Stimulated activated CD8-positive, alpha-beta memory T cell treated with anti-CD3 and anti-CD28 coated beads, Interleukin-15, amount 100 ng/mL, for 1 hour (primary cell): ENCODE measurements at places on chromosomes 2 and 18.

DNA sequence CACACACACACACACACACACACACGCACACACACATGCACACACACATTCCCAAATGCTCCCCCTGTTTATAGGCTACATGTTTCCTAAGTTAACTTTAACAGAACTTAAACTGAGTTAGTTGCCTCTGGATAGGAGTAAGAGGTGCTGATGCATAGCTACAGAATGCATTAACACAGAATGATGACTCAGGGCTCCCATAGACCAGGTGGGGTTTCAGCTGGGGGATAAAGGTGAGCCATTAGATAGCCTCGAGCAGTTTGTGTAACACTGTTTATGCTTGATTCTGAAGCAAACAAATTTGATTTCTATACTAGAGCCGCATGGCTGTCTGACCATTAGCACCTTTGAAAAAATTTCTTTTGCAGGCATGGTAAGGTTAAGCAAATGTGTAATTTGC lies 741.0 kb downstream of the PLCL1 start:
- DNase-seq: no peak

- no peak for DNase-seq
Measured at GRCh38 chr18:61754039-61754583, 138.7 kb downstream of the RNF152 start.

- no peak for DNase-seq
Measured at GRCh38 chr2:172089005-172089504, 3.7 kb downstream of the DLX1 start.

GRCh38 chr2:237964194-237964577 lies 2.6 kb upstream of the UBE2F start:
- DNase-seq: no peak

DNA sequence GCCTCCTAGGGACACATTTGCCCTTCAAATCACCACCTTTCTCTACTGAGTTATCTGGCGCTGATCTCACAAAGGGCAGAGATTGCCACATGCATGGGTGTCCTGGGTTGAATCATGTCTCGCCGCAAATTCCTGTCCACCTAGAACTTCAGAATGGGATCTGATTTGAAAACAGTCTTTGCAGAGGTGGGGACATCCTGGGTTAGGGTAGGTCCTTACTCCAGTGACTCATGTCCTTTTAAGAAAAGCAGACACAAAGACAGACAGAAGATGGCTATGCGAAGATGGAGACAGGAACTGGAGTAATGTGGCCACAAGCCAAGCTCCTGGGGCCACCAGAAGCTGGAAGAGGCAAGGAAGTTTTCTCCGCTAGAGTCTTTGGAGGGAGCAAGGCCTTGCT lies 197.4 kb upstream of the SMIM21 start:
- DNase-seq: no peak

- DNase-seq: no peak
Measured at GRCh38 chr2:45839508-45840251, 188.2 kb downstream of the PRKCE start.

DNA sequence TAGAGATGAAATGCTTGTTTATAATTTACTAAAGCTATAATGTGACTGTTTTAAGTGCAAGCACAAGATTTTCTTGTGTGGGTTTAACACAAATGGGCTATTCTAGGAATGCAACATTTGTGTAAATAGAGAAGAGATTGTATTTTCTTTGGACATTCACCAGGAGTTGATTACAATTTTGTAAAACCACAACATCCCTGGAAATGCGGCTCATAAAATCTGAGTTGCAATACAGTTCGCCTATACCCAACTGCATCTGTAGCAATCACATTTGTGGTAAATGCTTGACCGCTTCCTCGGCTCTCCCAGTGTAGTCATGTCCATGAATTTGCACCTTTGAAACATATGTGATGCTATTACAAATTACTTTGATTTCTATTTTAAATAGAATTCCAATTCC lies 348.7 kb upstream of the CDH20 start:
- no peak for DNase-seq

- no peak for DNase-seq
Measured at GRCh38 chr2:208049006-208049405, 23.7 kb upstream of the PLEKHM3 start.

GRCh38 chr2:239522740-239523119 lies 121.9 kb upstream of the HDAC4 start:
- DNase-seq: no peak
